ENCODE measurements at places on chromosomes 7 and 10. TPM values are rescaled to one million over a fixed set of nuclear protein-coding genes. Genes with fewer than 3 reads are reported as not detected.

FANK1 gene
- total RNA-seq = 0.84 TPM

CXCL12 gene
- total RNA-seq = 10.1 TPM

TCF7L2 gene
- 4.0 TPM for total RNA-seq

TMEM229A gene
- not detected for total RNA-seq

COL28A1 gene
- 0.17 TPM for total RNA-seq

EPHB6 gene
- total RNA-seq = 7.4 TPM

SUN3 gene
- total RNA-seq = not detected
